ENCODE measurements at places on chromosomes 1 and 21.

DNA sequence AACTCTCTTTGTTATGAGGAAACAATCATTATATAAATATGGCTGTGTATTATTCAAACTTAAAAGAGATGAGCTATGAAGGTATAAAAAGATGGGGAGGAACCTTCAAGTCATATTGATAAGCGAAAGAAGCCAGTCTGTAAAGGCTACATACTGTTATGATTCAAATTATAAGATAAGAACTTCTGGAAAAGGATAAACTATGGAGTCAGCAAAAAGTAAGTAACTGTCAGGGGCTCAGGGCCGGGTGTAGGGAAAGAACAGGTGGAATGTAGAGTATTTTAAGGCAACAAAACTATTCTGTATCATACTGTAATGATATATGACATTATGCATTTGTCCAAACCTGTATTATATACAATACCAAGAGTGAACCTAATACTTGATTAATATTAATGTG, 573.1 kb upstream of the ZRANB2 start:
- no peak for DNase-seq

DNA sequence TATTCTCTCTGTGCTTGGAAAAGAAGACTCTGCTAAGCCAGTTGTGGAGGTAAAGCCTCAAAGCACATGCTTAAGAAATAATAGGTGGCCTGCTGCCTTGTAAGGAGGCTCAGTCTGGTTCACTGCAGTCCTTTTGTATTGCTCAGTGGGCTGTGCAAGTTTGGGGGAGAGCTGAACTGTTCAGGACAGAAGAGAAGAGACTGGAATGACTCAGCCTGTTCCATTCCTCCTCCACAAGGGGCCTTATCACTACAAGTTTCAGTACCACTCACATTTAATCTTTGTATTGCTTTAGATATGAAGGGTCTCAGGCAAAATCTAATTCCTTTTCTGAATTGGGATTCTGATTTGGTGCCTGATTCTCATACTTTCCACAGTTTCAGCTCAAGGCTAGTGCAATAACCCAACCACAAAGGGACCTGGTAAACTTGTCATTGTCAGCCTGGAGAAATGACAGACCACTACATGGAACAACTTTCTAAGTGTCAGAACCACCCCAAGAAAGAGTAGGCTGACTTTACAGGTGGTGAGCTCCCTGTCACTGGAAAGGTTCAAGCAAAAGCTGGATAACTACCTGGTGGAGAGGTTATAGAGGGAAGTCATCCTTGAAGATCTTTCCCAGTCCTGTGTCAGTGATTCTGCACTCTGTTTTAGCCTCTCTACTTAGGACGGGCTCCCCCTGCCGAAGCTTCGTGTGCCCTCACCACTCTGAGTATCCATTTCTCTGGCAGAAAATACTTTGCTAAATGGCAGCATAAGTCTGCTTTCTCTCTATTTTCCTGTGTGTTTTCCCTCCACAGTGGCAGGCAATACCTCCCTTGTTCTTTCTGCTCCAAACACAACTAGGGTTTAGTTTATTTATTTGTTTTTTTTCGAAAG, 162.9 kb upstream of the GJB5 start:
- DNase-seq = no peak

DNA sequence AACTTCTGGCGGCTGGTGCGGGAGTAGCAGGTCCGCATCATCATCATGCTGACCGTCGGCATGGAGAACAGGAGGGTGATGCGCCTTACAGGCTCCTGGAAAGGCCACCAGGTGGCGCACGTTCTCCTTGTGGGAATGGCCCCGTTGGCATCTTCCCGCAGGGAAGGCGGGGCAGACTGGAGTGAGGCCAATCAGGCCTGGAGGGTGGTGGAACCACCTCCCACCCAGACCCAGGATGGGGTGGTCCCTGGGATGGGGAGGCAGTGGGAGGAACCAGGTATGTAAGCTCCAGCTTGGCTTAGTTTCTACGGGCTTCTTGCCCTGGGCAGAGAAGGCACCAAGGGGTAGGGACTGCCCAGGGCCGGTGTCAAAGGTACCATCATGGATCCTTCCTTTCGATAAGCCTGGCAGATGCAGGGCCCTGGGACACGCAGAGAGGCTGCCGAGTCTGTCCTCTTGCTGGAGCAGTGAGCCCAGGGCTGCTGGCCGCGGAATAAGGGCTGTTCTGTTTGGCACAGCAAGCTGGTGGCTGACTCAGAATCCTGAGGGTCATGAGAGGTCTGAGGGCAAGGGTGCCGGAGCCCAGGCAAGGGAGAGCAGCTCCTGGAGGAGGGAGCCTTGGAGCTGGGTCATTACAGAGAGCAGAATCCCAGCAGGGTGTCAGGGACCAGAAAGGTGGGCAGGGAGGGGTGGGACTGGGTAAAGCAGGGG, 8.7 kb upstream of the LGR6 start:
- no peak for DNase-seq

DNA sequence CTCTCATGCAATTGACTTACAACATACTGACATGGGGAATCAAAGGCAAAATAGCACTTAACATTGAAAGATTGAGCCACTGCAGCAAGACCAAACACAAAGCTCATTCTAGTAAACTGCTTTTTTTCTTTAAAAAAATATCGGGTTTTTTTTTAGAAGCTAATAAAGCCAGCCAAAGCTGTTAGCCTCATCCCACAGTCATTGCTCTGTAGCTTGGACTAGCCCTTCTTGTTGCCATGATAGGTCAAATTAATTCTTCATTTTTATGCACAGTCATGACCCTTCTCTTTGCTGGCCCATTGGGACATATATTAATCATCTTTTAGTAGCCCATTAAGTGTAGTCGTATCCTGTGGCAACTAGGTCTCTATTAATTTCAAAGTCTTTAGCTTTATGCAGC, 231.3 kb downstream of the ADGRL2 start:
- no peak for DNase-seq
